Dermis blood vessel endothelial cell (primary cell): ENCODE measurements at places on chromosomes 11 and 22. TPM values are rescaled to one million over a fixed set of nuclear protein-coding genes. Genes with fewer than 3 reads are reported as not detected.

DNA sequence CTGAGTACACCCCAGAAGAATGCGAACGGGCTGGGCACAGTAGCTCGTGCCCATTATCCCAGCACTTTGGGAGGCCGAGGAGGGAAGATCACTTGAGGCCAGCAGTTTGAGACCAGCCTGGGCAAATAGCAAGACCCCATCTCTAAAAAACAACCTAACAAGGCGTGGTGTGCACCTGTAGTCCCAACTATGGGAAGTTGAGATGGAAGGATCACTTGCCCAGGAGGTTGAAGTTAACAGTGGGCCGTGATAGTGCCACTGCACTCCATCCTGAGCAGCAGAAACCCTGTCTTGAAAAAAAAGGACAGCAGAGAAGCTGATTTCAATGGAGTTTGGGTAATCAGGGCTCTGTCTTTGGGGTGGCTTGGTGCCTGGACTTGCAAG lies 3.3 kb downstream of the RPLP2 start:
- DNase-seq: no peak

- DNase-seq: no peak
Observed at GRCh38 chr11:113871336-113871735, 4.0 kb downstream of the USP28 start.

GRCh38 chr11:12813371-12814225 lies 139.4 kb downstream of the TEAD1 start:
- DNase-seq: no peak

GRCh38 chr22:28716686-28717085 lies 24.9 kb downstream of the CHEK2 start:
- no peak for DNase-seq

- DNase-seq: no peak
Observed at GRCh38 chr22:43833286-43834240, 21.5 kb upstream of the EFCAB6 start.

DDI1 gene
- total RNA-seq: not detected in 2 replicates

WBP2NL gene
- total RNA-seq: 0.34 TPM in 1 of 2 replicates, not detected in the other

- DNase-seq: no peak
Observed at GRCh38 chr11:45411228-45411946, 125.2 kb upstream of the SYT13 start.

- no peak for DNase-seq
Observed at GRCh38 chr22:22735695-22736611, 91.5 kb downstream of the GGTLC2 start.

LSP1 gene
- total RNA-seq: 0.42 TPM in 1 of 2 replicates, not detected in the other

- DNase-seq: peak; percentile 71
Observed at GRCh38 chr11:29343465-29344333, 673.1 kb downstream of the KCNA4 start.

GRCh38 chr22:38114484-38115398 lies 4.3 kb upstream of the BAIAP2L2 start:
- peak; percentile 92 for DNase-seq

DNA sequence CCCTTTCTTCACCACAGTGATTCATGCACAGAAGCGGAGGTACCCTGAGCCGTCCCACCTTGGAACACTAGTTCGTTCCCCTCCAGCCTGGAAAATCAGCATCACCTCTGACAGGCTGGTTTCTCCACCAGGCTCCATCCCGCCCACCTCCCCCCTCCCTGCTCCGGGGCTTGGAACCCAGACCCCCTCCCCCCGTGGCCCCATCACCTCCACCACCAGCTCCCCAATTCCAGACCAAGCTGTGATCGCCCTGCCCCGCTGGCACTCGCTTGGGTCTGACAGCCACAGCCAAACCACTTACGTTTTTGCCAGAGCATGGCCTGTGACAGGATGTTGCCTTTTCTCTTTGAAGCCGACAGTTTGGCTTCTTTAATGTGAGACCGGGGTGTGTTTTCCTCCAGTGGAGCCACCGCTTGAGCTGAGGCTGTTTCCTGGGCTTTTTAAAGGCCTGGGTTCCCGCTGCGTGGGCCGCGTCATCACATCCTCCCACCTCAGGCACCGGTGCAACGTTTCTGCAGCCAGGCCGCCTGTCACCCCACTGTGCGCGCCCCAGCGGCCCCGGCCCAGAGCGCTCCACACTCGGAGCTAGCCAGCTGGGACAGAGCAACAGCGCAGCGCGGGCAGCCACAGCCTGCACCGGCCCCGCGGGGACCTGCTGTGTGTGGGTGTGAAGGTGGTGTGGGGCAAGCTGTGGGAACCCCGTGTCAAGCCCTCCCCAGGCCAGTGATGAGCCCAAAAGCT lies at the start of gene POU2AF1:
POU2AF1 (minus strand) TSS at position 415 of the 741 bp plus-strand sequence; CDS start at position 317, 98 bp downstream.
- DNase-seq: no peak

DNA sequence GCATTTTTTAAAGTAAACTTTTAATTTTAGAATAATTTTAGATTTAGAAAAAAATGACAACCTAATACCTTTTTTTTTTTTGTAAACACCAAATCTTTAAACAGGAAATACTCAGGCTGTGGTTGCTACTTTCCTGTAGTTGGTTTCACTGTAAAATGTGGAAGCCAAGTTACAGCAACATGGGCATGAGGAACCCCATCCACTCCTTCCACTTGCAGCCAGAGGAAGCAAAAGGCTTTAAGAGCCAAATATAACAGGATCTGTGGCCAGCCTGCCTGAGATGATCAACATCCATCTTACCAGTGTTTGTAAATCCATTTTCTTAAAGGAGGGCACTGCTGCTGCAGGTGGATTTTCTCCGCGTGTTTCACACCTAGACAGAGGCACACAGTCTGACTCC lies 66.2 kb downstream of the TNRC6B start:
- no peak for DNase-seq

GRCh38 chr11:132504501-132505041 lies 1027.7 kb downstream of the OPCML start:
- no peak for DNase-seq

- no peak for DNase-seq
Observed at GRCh38 chr11:17012179-17012578, 2.0 kb downstream of the PLEKHA7 start.

CARD16 gene
- total RNA-seq: 70.3 and 86.3 TPM in 2 replicates

GRCh38 chr11:95883381-95883780 lies 40.5 kb downstream of the MTMR2 start:
- DNase-seq: peak; percentile 46

GRCh38 chr11:460331-461199 lies 10.5 kb downstream of the PTDSS2 start:
- DNase-seq: no peak

GRCh38 chr11:77049026-77049425 lies 14.8 kb downstream of the B3GNT6 start:
- DNase-seq: no peak

GRCh38 chr11:111624608-111625007 lies 22.4 kb downstream of the SIK2 start:
- no peak for DNase-seq

- DNase-seq: no peak
Observed at GRCh38 chr22:46004105-46004866, 27.3 kb upstream of the WNT7B start.

OR4D5 gene
- not detected in 2 replicates for total RNA-seq

GRCh38 chr11:77199137-77199745 lies 71.2 kb downstream of the MYO7A start:
- no peak for DNase-seq

- DNase-seq: no peak
Observed at GRCh38 chr22:35192129-35192918, 65.0 kb upstream of the HMGXB4 start.

DNA sequence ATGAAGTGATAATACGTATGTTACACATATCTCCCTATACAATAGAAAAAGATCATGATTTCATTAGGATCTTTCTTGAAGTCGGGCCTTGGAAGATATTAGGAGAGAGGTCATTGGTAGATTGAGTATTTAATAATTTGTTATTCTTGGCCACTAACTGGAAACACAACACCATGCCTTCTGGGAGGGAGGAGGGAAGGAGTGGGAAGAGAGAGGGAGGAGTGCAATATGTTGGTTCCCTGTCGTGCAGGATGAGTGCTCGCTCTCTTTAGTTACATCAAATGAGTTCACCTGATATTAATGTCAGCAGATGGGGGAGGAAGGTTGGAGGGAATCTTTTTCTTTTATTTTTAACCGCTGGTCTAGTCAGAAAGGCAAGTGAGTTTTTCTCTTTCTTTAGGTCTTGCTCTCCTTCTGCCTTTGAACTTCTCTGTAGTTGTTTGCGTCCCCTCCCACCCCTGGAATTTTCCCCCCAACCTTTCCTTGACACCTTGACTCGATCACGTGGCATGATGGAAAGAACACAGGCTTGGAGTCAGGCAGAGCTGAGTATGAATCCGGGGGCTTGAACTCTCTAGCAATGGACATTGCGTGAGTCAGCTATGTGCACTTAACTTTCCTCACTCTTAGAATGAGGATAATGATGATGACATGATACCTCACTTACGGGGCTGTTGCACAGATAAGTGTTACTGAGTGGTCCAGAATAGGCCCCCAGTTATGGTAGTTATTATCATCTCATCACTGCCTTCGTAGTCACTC lies 6.2 kb downstream of the ADAMTS15 start:
- no peak for DNase-seq

DNA sequence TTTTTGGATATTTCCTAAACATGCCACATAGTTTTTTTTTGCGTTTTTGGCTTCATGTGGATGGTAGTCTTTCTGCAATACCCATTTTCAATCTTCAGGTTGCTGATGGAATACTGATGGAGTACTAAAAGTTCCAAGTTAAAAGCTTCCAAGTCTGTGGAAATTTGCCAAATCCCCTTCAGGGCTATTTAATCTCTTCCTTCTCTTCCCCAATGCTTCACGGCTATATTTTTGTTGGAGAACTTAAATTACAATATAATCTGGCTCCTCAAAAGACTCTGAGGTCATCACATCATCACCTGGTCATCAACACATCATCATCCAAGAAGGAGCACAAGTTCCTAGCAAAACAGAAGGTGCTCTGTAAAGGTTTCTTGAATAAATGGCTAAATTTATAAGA lies 881.0 kb upstream of the TENM4 start:
- no peak for DNase-seq

ZDHHC5 gene
- 34.0 and 55.9 TPM in 2 replicates for total RNA-seq

GRCh38 chr11:103586756-103587155 lies 449.7 kb upstream of the DDI1 start:
- DNase-seq: peak; percentile 50

ABCG4 gene
- 0.05 and 0.17 TPM in 2 replicates for total RNA-seq

DNA sequence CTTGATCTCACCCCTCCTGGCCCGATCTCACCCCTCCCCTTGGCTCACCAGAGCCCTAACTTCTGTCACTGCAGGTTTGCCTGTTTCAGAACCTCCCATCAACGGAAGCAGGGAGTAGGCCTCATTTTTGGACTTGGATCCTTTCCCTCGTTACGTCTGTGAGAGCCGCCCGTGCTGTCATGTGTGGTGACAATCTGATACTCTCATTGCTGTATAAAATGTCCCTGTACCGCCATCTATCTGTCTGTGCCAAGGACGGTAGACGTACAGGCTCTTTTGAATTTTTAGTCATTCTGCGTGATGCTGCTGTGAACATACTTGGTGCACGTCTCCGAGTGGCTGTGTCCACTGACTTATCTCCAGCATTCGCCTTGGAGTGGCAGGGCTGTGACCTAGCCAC lies 1163.1 kb downstream of the BRD1 start:
- DNase-seq: no peak

DNA sequence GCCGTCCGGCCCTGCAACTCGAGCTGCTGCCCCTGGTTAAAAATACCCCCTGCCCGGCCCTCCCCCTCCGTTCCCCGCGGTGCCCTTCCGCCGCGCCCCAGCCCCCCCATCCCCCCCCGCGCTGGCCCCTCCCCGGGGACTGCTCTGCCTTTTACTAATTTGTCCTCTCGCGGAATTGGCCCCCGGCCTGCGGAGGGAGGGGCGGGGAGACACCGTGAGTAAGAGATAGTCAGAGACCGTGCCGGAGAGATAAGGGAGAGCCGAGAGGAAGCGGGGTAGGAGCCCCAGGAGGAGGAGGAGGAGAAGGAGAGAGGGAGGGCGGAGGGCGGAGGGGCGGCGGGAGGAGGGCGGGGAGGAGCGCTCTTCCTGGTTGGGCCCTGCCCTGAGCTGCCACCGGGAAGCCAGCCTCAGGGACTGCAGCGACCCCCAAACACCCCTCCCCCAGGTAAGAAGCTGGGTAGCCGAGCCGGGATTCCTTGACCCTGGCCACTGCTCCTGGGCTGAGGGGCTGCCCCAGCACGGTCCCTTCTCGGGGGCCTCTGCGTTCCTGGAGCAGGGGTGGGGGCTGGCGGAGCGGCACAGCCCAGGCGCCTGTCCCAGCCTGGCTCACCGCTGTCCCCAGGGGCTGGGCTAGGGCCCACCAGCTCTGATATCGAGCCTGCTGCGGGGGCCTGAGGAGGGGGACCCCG lies at the start of gene CAPN1:
CAPN1 (plus strand) TSS at position 360 of the 689 bp plus-strand sequence. CDS start 774 bp downstream, outside the sequence.
- peak; percentile 62 for DNase-seq

GRCh38 chr11:119991669-119992068 lies 146.2 kb downstream of the TRIM29 start:
- no peak for DNase-seq

DNA sequence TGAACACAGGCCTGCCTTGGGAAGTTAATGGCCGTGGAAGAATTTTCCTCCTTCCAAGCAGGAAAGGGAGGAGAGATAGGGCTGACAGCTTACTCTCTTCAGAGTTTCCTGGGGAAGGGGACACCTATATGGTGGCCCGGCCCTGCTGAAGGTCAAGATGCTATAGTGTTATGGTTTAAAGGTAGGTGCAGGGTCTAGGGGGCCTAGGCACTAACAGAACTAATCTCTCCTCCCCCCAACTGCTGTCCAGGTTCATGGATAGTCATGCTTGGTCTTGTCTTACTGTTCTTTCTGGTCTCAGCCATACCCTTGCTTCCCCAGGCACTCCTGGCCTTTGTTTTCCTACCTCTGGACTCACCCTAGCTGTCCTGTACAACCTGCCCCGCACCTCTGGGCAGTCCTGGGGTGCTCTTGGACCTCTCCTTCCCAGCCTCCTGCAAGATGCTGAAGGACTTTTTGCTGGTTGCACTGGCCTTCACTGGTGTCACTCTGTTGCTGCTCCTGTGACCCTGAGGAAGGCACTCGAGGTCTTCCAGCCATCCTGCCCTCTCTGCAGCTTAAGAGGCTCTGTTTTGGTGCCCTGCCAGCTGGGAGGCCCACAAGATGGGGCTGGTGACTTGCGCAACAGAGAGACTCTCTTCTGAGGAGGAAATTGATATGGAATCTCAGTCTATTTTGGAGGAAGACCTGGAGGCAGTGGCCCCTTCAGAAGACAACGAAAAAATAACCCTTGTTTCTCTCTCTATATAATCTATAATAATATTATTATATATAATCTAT lies 17.9 kb downstream of the SEC14L3 start:
- peak; percentile 19 for DNase-seq

DNA sequence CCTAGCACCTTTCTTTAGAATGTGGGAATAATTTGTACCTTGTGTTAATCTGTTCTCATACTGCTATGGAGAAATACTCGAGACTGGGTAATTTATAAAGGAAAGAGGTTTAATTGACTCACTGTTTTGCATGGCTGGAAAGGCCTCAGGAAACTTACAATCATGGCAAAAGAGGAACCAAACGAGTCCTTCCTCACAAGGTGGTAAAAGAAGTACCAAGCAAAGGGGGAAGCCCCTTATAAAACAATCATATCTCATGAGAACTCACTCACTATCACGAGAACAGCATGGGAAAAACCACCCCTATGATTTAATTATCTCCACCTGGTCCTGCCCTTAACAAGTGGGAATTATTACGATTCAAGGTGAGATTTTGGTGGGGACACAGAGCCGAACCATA lies 127.1 kb upstream of the ANO3 start:
- no peak for DNase-seq
